NCI-H1930 (cell line): ENCODE measurements at places on chromosomes 3 and 15.

DNA sequence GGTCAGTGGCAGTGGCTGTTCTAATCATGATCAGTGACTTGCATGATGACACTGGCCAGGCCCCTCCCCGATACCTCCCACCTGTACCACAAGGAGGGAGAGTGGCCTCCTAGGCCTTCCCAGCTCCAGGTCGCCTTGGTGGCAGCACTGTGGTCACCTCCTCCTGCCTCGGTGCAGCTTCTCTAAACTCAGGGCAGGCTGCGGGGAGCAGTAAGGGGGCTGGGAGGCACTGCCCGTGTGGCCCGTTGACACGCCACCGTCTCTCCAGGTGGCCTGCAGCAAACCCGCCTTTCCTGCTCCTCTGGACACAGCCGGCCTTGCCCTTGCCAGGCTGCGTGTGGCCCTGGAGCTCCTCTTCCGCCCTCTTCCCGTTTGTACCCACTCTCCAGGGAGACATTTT, 184.1 kb downstream of the XXYLT1 start:
- no peak for DNase-seq

DNA sequence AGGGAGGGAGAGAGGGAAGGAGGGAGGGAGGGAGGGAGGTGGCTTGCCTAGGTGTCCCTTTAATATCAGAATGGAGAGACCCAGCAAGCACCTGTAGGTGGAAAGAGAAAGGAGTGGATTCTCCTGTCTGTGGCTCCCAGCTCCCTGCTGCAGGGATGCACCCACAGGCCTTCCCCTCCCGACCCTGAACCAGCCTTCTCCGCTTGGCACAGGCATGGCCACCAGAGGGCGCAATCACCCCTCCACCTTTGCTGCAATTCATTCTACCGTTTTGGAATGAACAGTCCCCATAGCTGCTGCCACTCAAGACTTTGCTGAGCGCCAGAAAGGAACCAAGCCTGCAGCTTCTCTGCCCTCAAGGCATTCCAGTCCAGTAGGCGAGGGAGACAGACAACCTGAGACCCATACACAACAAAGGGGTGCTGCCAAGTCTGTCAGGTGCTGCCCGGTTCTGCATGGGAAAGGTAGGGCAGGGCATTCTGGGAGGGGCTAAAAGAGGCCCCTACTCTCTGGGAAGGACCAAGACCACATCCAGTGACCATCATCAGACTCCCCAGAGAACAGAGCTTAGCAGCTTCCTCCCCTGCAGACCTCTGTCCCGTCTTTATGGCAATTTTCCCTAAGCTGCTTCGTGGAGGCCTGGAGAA, 4.9 kb downstream of the TLR9 start:
- peak; percentile 53 for DNase-seq

DNA sequence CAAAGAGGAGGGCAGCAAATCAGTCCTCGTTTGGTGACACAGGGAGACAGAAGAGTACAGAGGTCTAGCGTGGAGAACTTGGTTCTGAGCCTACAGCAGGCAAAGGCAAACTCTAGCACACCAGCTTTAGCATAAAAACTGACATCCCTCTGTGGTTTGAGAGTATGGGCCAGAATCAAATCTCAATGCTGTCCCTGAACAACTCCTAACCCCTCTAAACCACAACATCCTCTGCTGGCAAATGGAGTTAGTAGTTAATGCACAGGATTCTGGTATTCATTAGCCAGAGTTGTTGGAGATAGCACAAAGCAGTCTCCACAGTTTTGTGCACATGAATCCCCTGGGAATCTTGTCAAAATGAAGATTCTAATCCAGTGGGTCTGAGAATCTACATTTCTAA, 315.8 kb downstream of the NTRK3 start:
- DNase-seq, result no peak

- DNase-seq, result no peak
These were observed 9.9 kb upstream of the PLA2G4F start for GRCh38 chr15:42166225-42166940.

DNA sequence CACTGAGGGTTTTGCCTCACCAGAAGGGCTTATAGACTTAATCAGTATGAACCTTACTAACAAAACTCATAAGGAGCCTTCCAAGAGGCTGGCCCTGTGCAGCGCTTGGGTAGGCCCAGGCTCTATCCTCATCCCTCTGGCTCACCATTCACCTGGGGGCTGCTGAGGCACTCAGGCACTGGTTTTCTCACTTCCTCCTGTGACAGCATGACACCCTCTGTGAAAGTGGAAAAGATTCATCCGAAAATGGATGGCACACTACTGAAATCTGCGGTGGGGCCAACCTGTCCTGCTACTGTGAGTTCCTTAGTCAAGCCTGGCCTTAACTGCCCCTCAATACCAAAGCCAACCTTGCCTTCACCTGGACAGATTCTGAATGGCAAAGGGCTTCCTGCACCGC, 41.3 kb downstream of the PSMD6 start:
- no peak for DNase-seq

- peak; percentile 55 for DNase-seq
These were observed 47.5 kb upstream of the MUC4 start for GRCh38 chr3:195859061-195859845.

- no peak for DNase-seq
These were observed 76.6 kb downstream of the ARHGEF26 start for GRCh38 chr3:154197751-154198150.
